ENCODE measurements at places on chromosomes 4 and X. TPM values are rescaled to one million over a fixed set of nuclear protein-coding genes. Genes with fewer than 3 reads are reported as not detected.

GRCh38 chrX:71910986-71911730, 513 bp downstream of the NHSL2 start:
- no peak for DNase-seq

DNA sequence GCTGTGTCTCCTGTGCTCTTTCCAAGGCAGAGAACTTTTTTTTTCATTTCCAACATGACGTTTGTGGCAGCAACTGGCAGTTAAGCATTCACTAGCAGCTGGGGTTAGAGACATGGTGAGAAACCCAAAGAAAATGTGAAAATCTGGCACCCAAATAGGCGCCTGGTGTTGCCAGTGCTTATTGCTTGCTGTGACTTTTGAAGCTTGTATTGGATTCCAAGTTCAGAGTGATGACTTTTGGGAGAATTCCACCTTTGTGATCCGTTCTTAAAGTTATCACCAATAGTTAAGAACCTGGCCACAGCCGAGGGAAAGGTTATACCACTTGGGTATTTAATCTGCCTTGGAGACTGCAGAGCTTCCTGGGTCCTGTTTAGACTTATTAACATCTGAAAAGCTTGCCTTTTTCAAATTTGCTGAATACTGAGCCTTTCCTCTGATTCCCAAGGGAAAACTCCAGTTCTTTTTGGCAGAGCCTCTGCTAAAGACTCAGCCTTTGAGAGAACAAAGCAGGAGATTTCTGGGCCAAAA, 101.0 kb downstream of the OPHN1 start:
- DNase-seq = no peak

DNA sequence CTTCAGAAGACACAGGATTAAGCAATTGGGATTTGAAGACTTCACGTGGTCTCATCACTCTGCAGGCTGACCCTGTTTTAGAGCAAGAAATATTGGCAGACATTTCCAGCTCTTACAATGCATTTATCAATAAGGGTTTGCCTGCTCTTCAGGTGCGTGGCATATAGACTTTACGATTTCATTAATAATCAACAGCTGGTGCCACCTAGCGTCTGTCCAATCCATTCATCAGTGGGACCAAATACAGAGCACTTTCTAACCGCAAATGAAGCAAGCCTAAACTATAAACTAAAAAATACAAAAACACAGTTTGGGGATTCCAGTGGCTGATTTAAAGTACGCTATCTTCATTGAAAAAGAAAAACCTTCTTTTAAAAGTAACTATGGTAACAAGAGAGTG, 125.4 kb upstream of the DMD start:
- no peak for DNase-seq

GRCh38 chrX:107678957-107679740, 50.8 kb downstream of the PRPS1 start:
- DNase-seq = peak; percentile 82

The PABPC1L2B gene
- total RNA-seq = not detected

The OTC gene
- total RNA-seq = 0.71 TPM

DNA sequence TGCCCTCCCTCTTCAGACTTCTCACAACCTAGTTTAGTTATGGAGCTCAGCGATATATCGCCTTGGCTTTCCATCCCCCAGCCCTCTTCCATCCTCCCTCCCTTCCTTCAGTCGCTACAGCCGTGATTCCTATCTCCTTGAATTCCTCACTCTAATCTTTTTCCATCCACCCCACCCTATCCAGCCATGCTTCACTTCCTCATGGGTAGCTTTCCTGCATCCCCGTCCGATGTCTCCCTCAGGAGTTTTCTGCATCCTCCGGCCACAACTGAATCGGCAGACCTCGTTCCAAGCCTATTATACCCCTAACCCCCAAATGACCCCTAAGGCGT, 456 bp downstream of the SNX12 start:
- no peak for DNase-seq

GRCh38 chr4:26930964-26931363, 70.3 kb downstream of the STIM2 start:
- DNase-seq = no peak

- DNase-seq = peak; percentile 83
Measured at GRCh38 chrX:21940356-21940829, at the start of gene SMS. SMS (plus strand) TSS chrX:21940709; CDS start chrX:21940825, 116 bp downstream.

DNA sequence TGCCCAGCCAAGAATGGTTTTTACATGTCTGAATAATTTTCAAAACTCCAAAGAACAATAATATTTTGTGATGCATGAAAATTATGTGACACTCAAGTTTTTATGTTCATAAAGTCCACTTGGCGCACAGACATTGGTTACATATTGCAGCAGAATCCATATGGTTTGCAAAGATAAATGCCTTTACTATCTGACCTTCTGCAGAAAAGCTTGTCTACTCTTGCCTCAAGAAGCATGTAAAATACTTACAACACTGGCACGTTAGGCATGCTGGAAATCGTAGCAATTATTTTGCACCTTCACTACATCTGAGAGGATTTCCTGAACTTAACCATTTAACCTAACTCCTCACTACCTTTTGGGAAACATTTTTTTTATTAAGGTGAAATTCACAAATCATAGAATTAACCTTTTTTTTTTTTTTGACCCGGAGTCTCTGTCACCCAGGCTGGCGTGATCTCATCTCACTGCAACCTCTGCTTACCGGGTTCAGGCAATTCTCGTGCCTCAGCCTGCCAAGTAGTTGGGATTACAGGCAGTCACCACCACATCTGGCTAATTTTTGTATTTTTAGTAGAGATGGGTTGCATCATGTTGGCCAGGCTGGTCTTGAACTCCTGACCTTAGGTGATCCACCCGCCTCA, 3.5 kb upstream of the XG start:
- DNase-seq = no peak

DNA sequence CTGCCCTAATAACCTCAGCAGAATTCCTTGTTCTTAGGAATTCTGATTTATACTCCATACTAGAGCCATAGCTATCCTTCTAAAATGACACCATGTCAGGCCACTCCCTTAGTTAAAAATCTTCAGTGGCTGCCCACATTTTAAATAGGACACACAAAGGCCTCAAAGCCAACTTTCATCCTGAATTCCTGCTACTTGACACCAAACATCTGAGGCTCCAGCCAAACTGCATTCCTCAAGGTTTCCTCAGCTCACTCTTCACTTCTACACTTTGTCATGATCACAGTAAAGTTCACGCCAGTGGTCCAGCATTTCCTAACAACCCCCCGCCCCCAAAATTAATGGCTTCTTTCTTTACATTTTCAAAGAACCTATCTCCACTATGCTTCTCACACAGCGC, 124.3 kb downstream of the ADGRA3 start:
- no peak for DNase-seq

DNA sequence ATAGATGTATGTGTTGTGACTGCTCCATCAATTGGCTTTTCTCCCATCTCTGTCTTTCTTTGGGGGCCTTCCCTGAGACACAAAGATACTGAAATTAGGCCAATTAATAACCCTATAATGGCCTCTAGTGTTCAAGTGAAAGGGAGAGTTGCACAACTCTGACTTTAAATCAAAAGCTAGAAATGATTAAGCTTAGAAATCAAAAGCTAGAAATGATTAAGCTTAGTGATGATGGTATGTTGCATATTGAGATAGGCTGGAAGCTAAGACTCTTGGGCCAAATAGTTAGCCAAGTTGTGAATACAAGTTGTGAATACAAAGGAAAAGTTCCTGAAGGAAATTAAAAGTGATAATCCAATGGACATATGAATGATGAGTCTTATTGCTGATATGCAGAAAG, 452.9 kb upstream of the AGA start:
- DNase-seq = no peak

DNA sequence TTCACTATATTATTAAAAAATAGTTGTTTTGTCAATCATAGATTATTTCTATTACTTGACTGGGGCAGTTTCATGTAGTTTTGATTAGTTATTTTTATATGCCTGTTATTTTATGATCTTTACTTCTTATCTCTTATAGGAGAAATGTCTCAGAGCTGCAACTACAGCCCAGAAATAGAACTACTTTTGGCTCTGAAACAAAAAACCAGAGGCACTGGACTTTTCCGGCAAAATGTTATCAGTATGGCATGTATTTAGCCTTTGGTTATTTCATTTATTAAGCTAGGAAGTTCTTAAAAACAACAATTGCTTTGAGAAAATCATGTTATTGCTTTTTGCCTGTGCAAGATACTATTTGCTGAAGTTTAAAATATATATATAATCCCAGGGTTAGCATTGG, 566.5 kb downstream of the ANKRD50 start:
- no peak for DNase-seq

The H2BW2 gene
- total RNA-seq = not detected

GRCh38 chrX:24838629-24839028, 144.9 kb downstream of the POLA1 start:
- no peak for DNase-seq

The GATA1 gene
- total RNA-seq = 1.2 TPM

The FAM47E gene
- 6.4 TPM for total RNA-seq

DNA sequence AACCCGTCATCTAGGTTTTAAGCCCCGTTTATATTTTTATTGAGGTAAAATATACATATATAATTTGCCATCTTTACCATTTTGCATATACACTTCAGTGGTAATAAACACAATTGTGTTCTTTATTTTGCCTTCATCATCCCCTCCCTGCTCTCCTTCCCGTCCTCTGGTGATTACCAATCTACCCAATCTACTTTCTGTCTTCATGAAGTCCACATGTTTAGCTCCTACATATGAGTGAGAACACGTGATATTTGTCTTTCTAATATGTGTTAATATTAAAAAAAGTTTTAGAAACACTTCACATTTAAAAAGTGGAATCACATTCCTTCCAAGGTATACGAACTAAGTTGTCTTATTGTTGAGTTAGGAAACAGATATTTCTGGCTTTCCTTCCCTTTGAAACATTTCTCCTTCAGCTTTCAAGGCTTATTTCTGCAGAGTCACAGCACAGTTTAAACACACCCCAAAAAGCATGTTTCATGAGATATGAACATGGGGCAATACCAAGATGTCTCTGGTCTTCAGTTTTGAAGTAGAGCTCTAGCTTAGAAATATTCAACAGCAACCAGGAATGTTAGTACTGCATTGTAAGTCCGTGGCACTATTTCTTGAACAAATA, 35.9 kb downstream of the GYPA start:
- no peak for DNase-seq

DNA sequence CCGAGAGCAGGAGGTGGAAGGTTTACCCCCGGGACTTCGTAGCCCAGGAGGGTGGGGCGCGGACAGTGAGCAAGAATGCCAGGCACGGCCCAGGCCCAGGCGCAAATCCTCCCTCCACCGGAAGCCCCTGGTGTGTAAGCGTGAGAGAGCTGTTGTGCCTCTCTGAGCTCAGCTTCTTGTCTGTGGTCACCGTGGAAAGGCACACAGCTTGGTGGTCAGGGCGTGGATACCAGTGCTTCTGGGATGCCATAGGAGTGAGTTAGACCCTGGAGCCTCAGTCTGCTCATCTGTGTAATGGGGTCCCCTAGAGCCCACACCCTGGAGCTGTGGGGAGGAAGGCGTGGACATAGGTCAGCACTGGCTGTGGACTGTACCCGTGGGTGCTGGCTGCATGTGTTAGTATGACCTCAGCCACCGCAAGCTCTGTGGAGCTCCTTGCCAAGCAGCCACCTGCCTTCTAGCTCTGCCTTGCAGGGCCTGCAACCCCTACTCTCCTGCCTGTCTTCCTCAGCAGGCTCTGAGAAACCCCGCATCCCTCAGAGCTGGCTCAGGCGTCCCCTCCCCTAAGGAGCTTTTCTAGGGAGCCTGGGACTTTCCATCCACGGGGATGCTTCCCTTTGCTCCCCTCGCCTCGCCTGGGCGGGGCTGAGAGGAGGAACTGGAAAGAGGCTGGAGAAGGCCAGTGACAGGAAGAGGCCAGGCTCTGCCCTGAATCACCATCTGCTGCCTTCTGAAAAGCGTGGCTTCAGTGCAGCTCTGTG, 28.0 kb upstream of the AFAP1 start:
- DNase-seq = no peak

DNA sequence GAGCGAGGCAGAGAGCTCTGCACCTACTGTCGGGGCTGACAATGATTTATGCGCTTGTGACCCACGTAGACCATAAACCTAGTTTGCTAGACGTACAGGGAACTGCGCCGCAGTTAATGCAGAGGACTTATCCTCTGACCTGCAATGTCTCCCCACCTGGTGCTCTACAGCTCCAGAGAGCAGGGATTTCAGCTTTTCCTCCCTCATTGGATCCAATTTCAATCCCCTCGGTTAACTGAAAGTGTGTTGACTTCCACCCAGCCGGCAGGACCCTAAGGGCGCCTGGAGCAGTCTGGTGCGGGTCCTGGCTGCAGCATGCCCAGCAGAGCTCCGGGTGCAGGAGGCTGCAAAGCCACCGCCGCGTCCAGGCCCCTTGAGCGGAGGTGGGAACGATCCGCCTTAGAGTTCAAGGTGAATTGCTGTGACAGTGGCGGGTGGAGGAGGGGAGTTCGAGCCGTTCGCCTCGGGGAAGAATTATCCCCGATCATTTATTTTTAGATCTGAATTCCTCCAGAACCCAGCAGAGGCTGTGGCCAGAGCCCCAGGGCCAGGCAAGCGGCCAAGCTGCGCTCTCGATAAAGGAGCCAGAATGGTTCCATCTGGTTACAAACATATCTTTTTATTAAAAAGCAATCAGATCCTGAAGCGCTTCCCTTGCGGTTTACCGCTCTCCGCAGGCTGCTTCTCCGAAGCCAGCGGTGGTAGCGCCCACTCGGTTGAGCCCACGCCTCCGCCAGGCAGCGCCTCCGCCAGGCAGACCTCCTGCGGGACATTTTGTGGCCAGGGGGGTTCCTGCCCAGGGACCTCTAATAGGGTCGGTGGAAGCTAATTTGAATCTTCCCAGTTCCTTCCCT, 66.0 kb downstream of the FBXO8 start:
- DNase-seq = no peak

- DNase-seq = no peak
Measured at GRCh38 chr4:93731456-93731855, 97.1 kb upstream of the ATOH1 start.

The NLRP2B gene
- not detected for total RNA-seq

DNA sequence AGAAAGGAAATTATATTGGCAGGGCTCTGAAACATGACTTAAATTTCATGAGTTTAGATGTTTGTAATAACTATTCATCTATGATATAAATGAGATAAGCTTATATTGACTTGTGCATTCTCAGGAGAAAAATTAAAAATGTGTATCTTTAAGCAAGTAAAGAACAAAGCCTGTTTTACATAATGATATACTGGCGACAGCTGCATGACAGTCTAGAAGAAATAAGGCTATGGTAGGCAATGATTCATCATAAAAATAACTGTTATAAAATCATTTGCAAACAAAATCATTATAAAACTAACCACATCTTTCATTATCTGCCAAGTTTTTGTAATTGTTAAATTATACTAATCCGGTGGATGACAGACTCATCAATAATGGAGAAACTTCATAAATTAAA, 188.1 kb downstream of the ADAM29 start:
- DNase-seq = no peak

DNA sequence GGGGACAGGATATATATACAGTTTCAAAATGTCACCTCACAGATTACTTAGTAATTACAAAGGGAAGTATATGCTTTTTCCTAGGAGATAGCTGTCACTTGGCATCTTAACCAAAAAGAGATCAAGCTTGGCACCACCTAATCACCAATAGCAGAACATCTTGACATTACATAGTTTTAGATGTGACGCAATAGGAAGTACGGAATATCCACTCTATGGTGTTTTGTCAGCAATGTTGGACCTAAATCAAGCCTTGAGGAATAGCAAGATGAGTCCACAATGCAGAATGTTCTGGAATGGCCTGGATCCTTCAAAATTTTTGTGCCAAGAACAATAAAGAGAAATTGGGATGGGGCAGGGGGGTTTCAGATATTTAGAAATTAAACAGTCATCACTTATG, 1488.2 kb downstream of the FSTL5 start:
- no peak for DNase-seq

GRCh38 chr4:110289601-110290100, 91.2 kb upstream of the ELOVL6 start:
- DNase-seq = no peak

The NMU gene
- 0.83 TPM for total RNA-seq

The GRK4 gene
- total RNA-seq = 7.1 TPM
